Stimulated activated CD4-positive, alpha-beta T cell treated with anti-CD3 and anti-CD28 coated beads, Interleukin-1b, Interleukin-23, amount 100 ng/mL, for 1 hour (primary cell): ENCODE measurements at places on chromosomes 1 and 21.

GRCh38 chr1:121516234-121516967 lies 331.6 kb downstream of the SRGAP2C start:
- no peak for DNase-seq

DNA sequence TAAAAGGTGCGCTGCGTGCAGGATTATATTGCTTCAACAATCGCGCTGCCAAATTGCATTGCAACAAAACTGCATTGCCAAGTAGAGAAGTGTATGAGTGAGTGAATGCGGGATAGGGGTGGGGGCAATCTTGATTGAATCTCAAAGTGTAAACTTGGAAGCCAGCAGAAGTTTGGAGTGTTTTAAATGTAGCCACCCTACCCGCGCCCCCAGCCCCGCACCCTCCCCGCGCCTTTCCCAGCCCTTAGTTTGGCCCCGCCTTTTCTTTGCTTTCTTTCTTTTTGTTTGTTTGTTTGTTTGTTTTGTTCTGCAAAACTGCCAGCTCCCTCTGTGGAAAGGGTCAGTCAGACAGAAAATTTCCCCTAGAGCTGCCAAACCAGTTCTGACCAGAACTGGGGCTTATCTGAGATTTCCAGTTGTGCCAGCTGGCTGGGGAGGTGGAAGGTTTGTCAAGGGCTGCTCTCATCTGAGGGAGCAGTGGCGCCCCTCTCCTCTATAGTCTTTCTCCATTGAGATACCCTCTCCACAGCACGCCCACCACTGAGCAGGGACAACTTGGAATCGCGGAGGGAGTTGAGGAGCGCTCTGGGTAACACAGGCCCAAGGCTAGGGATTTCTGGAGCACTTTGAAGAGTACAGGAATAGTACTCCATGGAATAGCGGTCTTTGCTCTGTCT lies 666 bp upstream of the BEND5 start:
- no peak for DNase-seq

DNA sequence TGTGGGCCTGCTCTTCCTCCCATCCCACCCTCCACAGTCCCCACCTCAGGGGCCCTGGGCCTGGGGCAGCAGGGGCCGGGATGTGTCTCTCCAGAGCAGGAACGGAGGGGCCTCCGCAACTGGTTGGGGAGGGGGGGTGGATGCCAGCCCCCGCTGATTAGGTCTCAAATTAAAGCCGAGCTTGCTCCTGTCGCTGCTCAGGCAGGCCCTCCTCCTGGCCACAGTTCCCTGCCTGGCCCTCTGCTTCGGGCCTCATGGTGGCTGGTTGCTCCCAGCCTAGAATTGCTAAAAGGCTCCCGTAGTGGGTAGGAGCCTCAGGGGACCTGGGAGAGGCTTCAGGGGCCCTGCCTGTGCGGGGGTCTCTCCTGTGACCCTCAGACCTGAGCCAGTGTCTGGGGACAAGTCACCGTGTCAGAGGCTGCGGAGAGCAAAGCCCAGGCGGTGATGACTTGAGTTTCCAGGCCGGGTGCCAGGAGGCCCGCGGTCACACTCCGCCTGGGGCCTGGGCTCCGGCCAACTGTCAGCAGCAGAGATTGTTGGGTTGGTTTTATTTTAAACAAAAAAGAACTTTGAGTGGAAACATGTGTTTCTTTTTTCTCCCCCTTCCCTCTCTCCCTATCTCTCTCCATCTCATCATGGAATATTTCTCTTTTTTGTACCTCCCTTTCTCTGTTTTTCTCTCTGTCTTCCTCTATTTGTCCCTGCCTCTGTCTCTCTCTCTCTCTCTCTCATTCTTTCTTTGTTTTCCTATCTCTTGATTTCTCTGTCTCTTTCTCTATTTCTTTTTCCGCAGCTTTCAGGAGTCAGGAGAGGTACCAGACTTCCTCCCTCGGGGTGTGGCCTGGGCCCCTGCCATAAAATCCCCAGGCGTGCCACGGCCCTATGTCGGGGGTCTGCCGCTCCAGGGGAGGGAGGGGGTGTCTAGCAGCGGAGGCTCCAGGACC lies 20.0 kb upstream of the EPHA2 start:
- no peak for DNase-seq

DNA sequence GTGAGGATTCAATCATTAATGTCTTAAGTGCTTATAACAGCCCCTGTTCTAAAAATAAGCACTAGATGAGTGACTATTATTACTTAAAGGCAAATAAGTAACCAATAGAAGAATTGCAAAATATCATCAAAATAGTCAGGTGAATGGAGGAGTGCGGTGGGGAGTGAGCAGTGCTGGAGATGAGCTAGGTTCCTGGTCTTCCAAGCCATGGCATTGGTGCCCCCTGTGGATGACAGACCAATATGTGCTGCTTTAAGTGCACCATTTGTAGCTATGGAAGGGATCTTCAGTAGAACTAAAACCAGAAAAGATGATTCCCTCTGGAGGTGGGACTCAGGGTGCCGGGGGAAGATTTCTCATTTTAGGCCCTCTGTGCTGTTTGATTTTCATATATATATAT lies 46.1 kb upstream of the SLC30A1 start:
- DNase-seq, result no peak

DNA sequence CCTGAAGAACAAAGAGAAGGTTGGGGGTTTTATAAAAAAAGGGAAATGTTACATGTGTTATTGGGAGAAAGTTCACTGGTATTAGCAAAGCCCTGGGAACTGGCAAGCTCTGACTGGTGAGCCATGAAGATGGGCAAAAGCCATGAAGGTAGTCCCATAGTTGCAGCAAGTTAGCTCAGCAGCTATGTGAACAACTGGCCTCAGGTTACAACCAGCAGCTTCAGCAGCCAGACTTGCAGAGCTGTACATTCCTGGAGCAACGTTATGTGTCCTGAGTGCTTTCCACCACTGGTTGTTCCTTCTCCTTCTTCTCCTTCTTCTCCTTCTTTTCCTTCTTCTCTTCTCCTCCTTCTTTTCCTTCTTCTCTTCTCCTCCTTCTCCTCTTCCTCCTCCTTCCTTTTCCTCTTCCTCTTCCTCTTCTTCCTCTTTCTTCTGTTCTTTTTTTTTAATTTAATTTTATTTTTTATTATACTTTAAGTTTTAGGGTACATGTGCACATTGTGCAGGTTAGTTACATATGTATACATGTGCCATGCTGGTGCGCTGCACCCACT lies 56.1 kb upstream of the TLR5 start:
- no peak for DNase-seq

- no peak for DNase-seq
Measured at GRCh38 chr1:220788900-220789299, 2.2 kb downstream of the MTARC1 start.

DNA sequence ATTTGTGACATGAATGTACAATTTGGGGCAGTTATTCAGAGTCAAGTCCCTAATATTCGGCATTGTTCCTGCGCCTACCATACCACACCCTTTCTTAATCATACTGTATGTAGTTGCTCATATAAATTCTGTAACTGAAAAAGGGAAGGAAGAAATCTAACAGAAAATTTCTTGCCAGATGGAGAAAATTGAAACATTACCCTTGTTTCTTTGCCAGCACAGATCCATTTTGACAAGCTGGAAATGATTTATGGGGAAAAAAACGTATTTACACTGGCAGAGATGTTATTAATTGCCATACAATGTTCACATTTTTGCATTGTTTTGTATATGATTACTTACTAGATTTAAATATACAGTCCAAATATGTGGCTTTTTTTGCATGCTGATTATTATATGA lies 363.8 kb upstream of the PKN2 start:
- no peak for DNase-seq
